CD4-positive, alpha-beta T cell (primary cell): ENCODE measurements at places on chromosomes 5 and 9.

DNA sequence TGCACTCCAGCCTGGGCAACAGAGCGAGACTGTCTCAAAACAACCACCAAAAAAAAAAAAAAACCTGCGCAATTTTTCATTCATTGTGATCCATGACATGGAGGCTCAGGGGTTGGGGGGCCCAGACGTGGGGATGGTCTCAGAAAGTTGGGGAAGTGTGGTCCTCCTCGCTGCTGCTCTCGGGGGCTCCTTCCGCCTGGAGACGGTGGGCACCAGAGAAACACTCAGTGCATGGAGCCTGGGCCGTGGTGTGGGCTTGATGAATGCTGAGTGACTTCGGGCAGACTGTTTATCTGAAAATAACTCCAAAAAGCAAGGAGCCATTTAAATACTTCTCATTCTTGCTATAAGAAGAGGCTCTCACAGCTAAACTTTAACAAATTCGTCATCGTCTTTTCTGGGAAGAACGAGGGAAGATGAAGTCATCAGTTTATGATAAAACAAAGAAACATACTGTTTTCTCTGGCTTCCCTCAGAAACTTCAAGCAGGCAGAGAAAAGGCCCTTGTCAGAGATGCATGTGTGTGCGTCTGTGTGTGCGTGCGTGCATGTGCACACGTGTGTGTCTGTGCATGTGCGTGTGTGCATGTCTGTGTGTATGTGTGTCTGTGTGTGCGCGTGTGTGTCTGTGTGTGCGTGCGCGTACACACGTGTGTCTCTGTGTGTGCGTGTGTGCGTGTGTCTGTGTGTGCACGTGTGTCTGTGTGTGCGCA lies 35.0 kb downstream of the RASGEF1C start:
- no peak for DNase-seq

DNA sequence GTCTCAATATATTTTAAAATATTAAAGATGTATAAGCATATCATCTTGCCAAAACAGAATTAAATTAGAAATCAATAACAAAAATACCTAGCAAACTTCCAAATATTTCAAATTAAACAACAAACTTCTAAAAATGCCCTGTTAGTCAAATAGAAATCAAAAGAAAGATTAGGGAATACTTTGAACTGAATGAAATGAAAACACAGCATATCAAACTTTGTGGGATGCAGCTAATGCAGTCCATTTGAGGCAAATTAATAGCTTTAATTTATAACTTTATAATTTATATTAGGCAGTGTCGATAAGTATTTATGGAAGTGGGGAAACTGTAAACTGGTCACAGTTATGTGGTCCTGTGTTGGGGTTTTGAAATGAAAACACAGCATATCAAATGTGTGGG lies 17.1 kb downstream of the SLC6A3 start:
- no peak for DNase-seq

DNA sequence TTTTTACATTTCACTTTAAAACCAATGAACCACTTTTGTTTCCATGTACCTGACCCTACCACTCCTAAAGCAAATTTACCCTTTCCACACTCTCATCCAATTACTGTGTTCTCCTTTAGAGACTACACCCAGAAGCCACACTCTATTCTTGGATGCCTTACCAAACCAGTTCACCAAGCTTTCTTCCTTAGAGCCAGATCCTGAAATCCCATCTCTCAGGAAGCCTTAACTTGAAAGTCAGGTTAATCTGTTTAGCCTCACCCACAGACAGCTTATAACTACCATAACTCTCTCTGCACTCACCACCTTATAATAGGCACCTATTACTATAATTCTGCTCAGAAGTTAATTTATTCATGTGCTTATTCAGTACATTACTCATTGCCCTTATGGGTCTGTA lies 4.3 kb downstream of the CSNK1A1 start:
- DNase-seq, result no peak

DNA sequence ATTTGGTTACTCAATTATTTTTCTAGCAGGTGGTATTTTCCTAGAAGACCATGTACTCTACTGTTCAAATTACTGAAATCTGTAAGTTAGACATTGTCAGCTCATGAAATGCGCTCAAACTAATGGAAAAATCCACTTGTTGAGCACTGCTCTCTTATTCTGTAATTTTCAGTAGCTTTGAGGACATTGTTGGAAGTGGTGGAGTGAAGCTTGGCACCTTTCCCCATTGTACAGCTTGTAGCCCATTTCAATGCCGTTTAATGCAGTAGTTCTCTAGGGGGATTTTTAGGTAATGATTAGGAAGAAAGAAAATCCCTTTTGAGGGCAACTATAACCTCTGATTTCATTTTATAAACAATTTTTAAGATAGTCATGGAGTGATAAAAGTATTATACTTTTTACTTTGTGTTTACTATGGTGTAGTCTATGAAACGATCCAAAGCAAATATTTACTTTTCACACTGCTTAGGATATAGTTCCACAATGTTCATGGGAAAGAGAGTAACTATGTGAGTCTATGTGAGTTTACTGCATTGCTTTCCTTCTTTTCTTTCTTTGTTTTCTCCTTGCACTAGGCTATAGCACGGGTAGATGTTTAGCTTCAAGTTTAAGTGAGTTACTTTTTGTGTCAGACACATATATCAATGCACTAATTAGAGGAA lies 165.8 kb upstream of the ANKH start:
- DNase-seq, result no peak

- DNase-seq, result no peak
These were observed 120.9 kb downstream of the CDC42SE2 start for GRCh38 chr5:131384616-131385214.

DNA sequence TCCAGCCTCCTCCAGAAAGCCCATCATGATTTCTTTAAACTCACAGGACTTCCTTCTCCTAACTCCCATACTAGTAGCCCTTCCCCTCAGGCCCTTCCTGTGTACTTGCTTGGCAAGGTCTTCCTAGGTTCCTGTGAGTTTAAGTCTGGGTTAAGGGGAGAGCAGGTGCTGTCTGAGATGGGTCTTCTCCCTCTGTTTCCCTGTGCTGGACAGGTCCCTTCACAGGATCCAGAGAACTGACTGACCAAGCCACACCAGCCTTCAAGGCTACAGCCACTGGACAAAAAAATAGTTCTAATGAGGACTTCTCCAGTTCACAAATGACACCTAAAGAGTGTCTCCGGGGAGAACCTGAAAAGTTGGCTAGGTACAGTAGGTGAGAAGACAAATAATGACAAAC lies 29.5 kb upstream of the MYORG start:
- DNase-seq, result no peak

DNA sequence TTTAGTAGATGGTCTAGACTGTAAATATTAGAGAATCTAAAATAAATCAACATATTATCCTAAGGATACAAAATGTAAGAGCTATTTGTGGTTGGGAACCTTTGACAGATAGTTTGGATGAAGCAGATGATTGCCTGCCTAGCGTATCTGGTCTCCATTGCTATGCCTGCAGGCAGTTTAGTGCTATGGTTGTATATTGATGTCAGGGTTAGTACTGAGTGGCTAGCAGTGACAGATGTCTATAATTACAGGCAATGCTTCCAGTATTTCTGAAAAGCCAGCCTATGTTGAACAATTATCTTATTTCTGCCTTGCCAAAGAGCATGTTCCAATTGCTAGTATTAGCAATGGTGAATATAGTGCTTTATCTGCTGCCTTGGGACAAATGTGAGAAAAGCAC lies 151.3 kb upstream of the TLX3 start:
- no peak for DNase-seq

DNA sequence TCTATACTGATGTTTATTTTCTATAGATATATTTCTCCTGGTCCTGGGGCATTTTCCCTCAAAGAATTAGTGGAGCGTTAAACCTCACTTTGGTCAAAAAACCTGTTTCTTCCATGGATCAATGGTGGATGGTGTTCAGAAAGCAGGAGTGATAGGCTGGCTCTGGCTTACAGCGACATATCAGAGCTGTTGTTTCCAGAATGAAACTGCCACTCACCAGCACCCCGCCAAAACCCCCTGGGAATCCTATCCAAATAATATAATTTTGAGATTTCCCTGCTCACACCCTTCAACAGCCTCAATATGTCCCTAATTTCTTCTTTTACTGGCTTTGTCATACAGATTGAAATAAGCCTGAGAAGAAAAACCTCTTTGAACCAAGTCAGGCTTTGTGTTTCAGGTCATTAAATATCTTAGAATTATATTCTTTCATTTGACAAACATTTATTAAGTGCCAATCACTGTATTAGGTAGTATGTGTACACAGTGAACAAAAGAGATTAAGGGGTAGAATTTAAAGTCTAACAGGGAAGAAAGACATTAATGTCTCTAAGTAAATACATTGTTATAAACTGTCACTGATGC lies 144.5 kb upstream of the GPR151 start:
- no peak for DNase-seq

GRCh38 chr9:2356041-2356790 lies 265.4 kb upstream of the VLDLR start:
- DNase-seq, result no peak

GRCh38 chr5:109410389-109411148 lies 795 bp upstream of the PJA2 start:
- peak; percentile 19 for DNase-seq

DNA sequence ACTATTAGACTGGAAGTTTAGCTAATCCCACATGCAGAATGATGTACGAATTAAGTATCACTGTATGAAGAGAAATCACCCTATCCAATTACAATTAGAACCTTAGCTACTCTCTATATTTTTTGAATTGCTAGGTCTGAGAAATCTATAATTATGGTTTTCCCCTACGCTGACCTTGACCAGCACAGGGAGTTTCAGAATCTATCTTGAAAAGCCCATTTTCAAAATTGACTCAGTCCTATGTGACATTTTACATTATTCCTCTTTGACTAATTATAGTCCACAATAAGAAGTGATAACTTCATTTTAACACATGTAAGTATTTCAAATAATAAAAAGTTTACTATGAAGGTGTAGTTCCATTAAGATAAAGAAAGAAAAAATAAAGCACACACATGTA lies 21.5 kb downstream of the NUDT12 start:
- no peak for DNase-seq

DNA sequence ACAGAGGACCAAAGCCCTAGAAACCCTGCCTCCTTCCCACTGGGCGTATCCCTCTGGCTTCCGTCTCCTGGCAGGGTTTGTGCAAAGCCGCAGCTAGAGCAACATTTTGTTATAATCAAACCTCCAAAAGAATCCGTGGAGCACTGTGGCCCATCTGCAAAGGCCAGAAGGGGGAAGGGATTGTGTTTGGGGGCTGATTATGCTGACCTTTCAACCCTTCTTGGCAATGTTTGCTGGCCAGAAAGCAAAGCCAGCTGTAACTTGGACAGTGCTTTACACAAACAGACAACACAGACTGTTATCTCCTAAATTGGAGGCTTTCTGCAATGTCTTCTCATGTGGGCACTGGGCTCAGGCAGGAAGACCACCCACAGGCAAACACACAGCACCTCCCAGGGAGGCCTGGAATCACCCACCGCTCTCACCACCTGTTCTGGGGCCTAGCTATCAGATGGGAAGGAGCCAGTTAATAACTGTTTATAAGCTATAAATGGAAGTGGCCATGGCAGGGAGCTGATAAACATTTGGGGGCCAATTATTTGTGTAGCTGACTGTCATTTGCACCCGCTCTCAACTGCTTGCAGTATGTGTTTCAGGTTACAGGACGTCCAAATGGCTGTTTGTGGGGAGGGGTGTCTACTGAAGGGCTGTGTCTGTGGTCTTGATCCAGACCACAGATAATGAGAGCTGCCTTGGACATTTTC lies 121.6 kb upstream of the ERCC6L2 start:
- no peak for DNase-seq

GRCh38 chr5:96111080-96111756 lies 149.6 kb upstream of the ELL2 start:
- no peak for DNase-seq

DNA sequence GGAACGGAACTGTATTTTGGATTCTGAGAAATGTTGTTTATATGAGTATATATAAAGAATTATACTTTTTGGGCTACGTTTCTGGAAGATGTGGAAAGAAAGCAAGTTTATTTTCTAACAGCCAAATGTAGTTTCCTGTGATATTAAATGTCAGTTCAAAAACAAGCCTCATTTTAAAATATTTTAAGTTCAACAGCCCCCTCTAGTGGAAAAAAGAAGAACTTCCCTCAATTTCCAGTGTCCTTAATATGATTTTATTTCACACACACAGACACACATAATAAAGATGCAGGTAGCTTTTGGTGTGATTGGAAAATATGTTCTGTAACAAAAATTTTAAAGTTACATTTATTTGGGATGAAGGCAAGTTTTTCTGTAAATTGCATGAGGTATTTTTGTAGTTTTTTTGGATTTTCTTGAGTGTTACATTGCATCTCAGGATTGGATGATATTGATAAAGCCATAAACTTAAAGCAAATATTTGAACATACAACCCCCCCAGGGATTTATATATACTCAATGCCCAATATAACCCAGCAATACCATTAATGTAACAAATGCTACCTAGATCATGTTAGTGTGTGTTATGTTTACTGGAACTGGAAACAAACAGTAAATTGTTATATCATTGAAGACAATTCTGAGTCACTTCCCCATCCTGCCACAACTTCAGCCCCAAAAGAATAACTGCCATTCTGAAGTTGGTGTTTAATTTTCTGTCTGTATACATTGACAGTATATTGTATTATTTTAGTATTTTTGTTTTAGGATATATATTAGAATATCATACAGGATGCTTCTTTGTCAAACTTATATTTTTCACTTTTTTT lies 54.0 kb downstream of the CCDC171 start:
- DNase-seq, result peak; percentile 68

DNA sequence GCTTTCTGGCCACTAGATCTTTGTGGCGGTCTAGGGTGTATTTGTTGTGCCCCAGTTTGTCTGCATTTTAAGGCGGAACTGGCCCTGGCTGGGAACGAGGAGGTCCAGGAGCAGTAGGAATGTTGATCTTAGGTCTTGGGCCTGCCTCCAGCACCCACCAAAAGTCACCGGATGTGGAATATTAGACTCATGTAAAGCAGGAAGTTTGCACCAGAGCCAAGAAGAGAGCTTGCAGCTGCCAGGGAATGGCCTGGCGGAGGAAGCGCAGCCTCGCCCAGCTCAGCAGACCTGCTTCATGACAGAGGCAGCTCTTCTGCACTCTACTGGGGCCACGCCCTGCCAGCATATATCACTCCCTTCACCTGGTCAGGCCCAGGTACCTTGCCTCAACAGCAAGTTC lies 3.3 kb downstream of the GPX3 start:
- DNase-seq, result no peak

GRCh38 chr5:30113542-30113941 lies 1079.9 kb upstream of the CDH6 start:
- DNase-seq, result no peak

DNA sequence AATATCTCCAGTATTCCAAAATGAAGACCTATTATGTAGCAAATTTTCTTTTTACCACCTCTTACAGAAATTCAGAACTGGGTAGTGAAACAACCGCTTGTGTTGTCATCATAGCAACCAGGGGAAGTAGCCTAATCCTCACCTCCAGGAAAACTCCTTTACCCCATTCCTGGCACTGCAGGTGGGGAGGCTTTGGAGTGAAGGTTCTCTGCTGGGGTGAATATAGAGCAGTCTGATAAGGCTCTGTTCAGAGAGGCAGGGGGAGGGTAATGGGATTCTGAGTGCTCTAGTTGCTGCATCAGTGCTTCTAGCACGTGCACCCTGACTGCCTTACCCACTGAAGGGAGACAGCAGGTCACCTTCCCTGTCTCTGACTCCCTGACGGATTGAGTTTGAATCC lies 116.2 kb downstream of the MAN2A1 start:
- no peak for DNase-seq
